ENCODE measurements at places on chromosomes 4 and X.

DNA sequence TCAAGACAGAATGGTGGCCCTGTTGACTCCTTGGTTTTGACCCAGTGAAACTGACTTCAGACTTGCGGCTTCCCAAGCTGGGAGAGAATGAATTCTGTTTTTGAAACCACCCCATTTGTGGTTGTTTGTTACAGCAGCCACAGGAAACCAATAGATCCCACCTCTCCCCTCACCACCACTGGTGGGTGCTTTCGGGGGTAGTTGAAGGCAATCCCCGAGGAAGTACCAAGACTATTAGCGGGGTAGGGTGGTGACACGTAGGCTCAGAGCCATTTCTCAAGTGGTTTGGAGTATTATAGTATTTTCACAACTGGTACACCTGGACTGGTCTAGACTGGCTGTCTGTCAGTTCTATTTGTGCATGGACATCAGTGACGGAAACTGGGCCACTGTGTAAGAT lies 189.1 kb upstream of the RBPJ start:
- no peak for DNase-seq

DNA sequence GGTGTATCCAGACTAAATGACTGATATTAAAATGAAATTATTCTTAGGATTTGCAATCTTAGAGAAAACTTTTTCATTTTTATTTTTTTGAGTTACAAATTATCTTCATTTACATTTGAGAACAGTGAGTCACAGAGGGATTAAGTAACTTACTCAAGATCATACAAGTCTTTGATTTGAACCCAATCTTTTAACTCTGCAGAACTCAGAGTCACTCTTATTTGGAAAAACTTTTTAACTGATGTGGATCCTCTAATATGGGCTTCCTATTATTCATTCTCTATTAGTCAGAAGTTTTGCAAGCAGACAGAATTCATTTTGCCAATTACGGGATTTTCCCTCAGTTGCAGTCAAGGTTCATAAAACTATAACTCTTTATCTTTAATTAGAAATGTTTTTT lies 20.1 kb downstream of the HPRT1 start:
- no peak for DNase-seq

DNA sequence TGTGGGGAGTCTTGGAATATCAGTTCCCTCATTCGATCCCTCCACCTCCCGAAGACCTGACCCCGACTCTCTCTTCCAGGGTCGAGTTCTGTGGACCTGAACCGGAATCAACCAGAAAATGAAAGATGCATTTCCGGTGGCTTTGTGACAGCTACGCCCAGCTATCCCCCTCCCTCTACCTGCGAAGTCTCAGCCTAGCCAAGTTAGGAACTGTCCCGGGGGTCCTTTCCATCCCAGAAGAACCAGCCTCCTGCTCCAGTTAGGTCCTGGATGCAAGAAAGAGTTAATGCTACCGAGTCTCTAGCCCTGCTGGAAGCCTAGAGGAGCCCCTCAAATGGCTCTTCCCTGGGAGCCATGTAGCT lies 13.4 kb upstream of the ETDC start:
- DNase-seq = no peak

- DNase-seq = no peak
Measured at GRCh38 chrX:74500067-74500466, 78.8 kb downstream of the SLC16A2 start.

GRCh38 chr4:134201216-134202161 lies at the start of gene PABPC4L:
TSS of gene PABPC4L (minus strand) at chr4:134201789. CDS start at chr4:134201019, 770 bp downstream.
- DNase-seq = no peak

DNA sequence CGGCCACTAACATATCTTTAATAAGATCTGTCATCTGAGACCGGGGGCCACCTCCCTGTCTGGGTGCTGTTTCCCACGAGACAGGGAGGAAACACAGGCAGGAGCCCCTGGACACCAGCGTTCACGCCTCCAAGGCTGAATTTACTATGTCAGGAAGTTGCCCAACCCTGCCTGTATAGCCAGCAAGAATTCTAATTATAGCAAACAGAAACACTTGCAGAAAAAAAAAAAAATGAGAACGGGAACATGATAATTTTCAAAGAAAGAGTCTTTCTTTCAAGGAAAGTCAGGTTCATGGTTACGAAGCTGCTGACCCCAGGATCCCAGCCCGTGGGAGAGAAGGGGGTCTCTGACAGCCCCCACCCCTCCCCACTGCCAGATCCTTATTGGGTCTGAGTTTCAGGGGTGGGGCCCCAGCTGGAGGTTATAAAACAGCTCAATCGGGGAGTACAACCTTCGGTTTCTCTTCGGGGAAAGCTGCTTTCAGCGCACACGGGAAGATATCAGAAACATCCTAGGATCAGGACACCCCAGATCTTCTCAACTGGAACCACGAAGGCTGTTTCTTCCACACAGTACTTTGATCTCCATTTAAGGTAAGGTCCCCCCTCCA lies at the start of gene IL3RA:
TSS of gene IL3RA (plus strand) at position 455 of the 613 bp plus-strand sequence. CDS start 4,981 bp downstream, outside the sequence.
- peak; percentile 9 for DNase-seq

DNA sequence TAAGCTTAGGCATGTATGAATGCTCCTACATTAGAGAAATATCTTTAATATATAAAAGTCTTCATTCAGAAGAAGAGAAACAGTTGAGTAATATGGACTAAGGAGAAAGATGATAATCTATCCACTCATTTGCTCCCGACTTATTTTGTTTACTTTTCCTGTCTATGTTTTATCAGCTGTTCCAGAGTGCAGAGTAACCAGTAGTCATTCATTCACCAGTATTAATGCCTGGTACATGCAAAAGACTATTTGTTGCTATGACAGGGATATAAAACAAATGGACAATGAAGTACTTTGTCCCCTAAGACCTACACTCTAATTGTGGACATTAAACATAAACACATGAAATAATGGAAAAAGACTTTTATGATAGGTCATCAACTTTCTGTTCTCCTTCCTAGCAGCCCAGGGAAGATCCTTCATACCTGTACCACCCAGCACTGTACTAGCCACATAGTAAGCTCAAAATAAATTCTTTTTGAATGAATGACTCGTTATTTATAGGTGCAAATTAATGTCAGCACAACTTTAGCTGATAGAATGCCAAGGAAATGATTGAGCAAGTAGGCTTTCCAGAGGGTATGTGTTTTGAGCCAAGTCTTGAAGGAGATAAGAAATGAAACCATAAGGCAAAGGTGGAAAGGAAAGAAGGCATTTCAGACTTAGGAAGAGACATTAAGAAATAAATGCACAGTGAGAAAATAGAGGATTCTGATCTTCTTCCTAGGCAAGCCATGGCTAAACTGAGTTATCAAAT lies 45.0 kb upstream of the IL13RA1 start:
- no peak for DNase-seq

- no peak for DNase-seq
Measured at GRCh38 chr4:856225-856901, 30.4 kb upstream of the CPLX1 start.

DNA sequence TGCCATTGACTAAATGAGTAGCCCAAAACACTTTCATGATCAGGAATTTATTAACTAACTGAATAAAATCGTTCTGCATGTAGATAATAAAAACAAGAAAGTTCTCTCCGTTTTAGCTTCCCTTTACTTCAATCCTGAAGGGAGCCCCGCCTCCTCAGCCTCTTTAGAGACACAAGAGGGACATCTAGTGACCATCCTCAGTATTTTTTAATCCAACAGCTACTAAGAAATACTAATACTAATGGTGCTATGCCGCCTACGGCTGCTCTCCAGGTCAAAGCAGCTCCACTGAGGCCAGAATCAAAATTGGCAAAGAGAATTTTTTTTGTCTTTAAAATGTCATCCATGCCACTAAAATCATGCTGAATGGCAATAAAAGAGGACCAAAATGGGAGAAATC lies 3.2 kb upstream of the PCDH19 start:
- peak; percentile 68 for DNase-seq

DNA sequence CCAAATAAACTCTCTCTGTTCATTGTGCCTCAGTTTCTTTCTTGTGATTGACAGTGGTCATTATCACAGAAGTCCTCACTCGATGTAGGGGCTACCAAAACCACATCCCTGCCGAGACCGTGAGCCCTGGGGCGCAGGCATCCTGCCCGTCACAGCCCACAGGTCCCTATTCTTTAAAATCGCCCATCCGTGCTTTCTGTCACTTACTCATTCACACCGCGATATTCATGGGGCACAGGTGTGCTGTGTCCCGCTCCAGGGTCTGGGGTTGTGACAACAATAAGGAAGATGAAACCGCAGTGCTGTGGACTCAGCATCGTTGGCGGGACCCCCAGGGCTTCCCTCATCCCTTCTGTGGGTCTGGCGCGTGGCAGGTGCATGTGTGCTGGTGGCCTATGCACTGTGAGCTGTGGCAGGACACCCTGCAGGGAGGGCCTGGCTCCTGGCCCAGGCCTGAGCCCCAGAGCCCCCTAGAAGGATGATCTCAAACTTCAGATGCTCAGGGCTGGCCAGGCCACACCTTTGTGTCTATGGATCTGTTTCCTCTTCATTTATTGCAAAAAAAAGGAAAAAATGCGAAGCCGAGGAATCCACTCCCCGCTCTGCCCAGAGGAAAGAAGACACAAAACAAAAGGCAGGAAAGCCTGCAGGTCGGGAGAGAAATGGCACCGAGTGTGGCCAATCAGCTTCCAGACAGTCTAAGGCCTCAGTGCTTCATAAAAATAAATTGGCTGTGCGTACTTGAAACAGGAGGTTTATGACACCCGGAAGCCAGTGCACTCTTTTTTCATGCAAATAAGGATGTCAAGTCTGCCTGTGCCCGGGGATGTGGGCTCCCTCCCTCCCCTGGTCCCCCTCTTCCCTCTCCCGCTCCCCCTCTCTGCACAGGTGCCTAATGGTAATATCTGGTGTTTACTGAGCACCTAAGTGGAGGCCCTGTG lies 109.5 kb upstream of the ADRA2C start:
- no peak for DNase-seq

GRCh38 chr4:56243107-56243506 lies 144.2 kb downstream of the AASDH start:
- DNase-seq = no peak

GRCh38 chr4:41006141-41006540 lies 208.2 kb downstream of the APBB2 start:
- no peak for DNase-seq

DNA sequence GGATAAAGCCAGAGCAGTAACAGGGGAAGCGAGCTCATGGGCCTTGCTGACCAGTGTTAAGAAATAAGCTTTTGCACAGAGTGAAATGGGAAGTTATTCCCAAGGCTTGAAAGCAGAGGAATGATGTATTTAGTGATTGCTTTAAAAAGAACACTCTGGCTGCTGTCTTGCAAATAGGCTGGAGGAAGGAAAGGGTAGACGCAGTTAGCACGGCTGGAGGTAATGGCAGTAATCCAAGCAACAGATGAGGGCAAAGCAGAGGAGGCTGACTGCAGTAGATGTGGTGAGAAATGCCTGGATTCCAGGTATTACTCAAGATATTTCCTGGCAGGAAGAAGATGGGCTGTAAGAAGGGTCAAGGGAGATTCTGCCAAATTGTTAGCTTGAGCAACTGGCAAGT lies 1342.3 kb upstream of the AGA start:
- no peak for DNase-seq

DNA sequence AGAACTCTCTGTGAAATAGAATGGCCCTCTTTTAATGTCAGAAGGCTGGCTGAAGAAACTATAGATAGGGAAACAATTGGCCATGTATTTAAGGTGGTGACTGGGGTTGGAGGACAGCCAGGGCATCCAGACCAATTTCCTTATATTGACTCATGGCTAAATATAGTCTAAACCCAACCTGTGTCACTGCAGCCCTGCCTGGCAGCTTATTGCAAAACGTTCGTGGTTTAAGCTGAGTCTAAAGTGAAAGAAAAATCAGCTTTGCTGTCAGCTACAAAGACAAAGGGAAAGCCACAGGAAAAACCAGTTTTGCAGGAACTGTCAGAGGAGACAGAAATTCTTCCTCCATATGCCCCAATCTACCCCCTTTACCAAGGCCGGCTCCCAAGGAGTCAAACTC lies 902.8 kb upstream of the NDST4 start:
- DNase-seq = peak; percentile 54

GRCh38 chr4:125826801-125827695 lies 512.3 kb downstream of the FAT4 start:
- DNase-seq = no peak

DNA sequence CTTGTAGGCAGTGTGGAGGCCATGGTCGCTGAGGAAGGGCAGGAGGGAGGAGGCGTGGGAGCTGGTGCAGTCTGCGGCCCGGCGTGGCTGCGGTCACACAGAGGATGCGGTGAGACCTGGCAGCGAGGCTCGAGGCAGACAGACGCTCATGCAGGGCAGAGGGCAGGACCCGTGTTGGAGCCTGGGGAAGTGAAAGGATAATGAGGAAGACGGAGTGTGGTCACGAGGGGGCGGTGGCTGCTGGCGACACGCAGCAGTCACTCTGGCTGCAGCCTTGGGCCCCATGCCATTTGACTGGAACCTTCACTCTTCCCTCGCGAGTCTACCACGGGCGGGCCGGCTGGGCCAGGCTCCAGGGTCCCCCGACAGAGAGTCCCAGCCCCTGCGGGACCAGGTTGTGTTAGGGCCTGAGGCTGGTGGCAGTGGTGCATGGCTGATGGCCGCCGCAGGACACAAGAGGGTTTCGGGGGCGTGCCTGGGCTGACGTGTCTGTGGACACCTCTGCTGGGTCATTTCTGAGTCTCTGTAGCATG lies 68.8 kb upstream of the HGFAC start:
- DNase-seq = no peak

DNA sequence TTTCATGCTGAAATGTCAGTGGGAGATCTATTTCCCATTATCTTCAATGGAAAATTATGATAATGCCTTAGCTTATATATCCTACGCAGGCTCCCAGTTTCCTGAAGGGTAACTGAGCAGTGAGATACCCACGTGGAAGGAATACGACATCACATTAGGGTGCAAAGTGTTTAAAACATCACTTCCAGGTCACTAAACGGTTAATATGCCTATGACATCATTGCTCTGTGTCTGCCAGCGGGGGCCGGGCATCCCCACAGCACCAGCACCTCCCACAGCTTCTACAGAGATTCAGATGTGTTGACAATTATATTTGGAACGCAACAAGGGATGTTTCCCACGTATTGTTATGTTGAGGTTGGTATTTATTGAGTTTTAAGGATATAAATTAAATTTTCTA lies 27.1 kb downstream of the TMEM271 start:
- DNase-seq = no peak

DNA sequence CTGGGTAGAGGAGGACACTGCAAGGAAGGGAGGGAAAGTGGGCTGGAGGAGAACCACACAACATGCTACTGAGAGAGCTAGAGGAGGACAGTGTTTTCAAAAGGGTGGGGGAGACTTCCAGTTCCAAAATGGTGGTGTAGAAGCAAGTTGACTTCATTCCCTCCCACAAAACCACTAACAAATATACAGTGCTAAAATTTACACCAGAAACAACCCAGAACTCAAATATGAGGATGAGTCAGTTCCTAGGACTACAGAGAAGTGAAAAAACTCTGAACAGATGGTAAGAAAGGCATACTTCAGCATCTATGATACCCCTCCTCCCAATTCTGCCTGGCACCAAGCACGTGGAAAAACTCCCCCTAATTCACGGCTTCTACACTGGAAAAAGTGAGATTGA lies 9.8 kb downstream of the AADAT start:
- DNase-seq = no peak
